EL (cell line): ENCODE measurements at places on chromosomes 6 and 20.

- DNase-seq: peak; percentile 34
Observed at GRCh38 chr20:50187403-50188051, 3.1 kb upstream of the CEBPB start.

- DNase-seq: no peak
Observed at GRCh38 chr20:7516621-7517111, 423.6 kb downstream of the HAO1 start.

GRCh38 chr6:122704066-122704465 lies 75.5 kb upstream of the FABP7 start:
- no peak for DNase-seq

DNA sequence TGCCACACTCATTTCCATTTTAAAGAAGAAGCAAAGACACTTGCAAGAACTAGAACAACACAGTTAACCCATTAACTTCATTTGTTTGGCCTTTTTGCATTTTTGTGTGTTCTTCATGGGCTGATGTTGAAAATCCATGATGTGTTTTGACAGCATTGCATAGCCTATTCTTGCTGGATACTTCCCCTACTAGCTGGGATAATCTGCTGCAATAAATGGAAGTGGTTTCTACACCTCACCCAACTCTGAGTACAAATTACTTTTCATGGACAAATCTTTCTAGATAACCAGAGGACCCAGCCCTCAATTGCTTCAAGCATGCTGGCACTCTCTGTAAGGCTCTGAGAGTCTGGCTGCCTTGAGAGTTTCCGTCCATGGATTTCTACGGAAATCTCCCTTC lies 26.5 kb downstream of the CST9L start:
- DNase-seq: no peak

DNA sequence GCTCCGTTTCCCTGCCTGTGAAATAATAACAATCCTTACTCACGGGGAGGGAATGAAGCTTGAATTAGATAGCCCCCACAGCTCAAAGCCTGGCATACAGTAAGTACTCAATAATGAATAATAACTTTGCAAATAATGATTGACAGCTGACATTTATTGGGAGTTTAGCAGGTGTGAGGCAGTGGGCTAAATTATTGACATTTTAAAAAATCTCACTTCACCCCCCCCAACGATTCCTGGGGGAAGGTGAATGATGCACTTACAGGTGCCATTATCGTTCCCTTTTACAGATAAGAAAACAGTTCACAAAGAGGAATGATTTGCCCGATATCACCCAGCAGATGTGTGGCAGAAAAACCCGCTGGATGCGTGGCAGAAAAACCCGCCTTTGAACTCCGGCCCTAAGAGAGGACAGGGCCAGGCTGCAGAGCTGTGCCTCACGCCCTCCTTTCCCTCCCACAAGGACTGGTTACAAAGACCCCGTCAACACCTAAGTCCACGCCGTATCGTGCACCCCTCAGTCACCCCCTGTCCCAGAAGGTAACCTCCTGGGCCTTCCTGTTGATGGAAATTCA lies 114.2 kb upstream of the PTPN1 start:
- no peak for DNase-seq

DNA sequence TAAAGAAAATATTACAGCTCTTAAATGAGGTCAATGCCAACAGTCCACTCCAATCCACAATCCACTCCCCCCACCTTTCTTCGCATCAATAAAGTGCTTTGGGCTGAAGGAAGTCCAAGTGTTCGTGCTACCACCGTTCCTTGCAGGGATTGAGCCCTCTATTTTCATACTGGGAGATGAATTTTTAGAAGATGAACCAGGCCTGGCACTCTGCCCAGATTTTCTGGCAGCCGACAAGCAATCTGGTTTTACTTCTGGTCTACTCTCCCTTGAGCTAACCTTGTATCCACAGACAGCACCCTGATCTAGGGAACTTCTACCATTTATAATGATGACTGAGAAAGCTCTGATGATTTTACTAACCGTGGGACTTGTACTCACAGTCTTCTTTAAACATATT lies 72.3 kb downstream of the BTBD9 start:
- peak; percentile 92 for DNase-seq

- no peak for DNase-seq
Observed at GRCh38 chr6:156826290-156826955, 49.2 kb downstream of the ARID1B start.

DNA sequence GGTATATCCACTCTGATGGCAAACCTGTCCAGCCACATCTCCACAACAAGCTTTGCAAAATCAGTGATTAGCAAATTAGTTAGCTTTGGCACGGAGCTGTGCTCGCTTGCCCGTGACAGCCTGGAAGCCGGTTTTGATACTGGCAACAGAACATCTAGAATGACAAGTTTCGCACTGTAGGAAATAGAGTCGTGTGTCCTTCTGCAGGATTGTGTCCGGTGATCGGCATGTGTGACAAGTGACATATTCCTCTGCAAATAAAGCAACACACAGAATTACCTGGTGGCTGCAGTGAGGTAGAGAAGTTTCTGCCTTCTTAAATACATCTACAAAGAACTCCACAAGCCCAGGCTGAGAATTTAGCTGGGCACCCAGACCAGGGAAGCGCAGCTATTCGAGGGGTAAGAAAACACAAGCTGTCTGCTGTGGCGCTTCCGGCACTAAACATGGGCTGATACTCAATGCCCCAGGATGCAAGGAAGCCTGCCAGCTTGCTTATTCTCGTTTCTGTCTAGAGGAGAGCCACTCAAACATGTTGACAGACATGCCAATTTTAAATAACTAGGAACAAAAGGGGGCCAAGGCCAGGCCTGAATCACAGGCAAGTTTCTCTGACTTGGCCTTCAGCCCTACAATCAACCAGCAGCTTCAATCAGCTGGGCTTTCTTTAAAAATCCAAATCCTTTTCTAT lies 22.2 kb downstream of the EIF2S2 start:
- DNase-seq: no peak

GRCh38 chr6:104630955-104631354 lies 228.8 kb downstream of the HACE1 start:
- no peak for DNase-seq

DNA sequence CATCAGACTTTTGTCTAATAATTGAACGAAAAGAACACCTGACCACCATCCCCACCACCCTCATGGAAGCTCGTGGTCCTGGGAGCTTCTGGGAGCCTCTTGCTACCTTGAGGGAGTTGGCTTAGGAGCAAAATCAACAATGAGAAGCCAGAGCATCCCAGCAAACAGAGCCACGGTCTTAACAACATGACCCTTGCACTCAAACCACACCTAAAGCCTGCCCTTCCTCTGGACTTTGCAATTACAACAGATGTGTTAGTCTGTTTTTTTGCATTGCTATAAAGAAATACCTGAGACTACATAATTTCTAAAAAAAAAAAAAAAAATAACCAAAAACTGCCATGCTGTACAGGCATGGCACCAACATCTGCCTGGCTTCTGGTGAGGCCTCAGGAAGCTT lies 9.5 kb upstream of the RBM24 start:
- no peak for DNase-seq

DNA sequence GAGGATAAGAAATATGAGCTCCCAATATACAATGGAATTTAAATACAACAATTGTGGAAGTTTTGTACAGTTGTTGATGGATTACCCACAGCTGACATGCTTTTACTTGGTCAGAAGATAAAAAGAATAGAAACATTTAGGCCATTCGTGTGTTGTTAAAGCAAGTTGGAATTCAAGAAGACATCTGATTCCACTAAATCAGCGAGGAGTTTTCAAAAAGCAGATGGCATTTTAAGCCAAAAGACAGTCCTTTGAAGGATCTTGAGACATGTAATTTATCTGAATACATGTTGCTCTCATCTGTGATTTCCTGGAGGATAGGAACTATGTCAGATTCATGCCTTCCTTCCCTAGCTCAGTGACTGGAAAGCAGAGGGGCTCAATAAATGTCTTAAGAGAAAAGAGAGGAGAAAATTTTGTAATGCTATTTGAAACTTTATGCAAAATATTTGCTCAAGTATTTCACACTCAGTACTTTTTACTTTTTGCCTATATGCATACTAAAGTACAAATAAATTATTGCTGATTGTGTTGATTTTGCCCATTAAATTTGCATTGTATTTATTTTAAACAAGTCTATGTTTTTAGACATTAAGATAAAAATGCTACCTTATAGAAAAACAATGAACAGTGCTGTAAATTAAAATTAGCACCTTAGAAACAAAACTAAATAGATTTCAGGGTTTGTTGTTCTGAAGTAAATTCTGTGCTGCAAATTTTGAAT lies 733.8 kb upstream of the FLRT3 start:
- DNase-seq: no peak

- DNase-seq: no peak
Observed at GRCh38 chr6:43853066-43853650, 83.1 kb downstream of the VEGFA start.

DNA sequence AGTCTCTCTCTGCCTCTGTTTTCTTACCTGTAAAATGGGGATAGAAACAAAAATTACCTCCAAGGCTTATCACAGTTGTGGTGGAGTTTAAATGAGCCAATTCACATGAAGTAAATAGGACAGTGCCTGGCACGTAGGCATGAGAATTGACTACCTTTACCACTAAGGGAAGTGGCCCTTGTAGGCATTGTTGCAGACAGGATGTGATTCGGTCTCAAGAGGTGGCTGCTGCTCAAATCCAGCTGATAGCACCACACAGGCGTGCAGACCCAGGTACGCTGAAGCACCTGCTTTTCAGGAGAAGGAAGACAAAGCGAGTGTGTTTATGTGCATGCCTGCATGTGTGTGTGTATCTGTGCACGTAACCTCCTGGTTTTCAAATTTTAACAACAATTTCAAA lies 108.6 kb downstream of the EYA2 start:
- no peak for DNase-seq

DNA sequence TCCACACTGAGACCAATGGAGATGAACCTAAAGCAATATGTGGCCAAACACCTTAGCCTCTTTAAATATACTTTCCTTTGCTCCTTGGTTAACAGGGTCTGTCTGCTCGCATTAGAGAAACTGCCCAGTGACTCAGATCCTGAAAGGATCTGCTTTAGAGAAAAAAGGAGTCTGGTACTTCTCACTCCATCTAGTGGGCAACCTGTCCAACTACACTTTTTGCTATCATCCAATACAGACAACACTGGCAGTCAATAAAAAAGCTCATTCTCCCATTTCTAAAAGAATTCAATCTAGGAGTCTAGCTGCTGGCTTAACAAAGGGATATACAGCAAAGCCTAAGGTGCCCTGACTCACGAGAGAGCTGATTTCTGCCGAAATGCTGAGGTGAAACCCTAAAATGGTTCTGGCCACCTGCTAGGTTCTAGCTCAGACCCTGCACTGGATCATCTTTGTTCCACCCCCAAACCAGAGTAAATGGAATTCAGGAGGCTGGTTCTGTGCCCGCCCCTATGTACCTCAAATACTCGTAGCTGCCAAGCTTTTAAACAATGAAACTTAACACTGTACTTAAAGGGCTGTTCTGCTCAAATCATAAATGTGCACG lies 11.5 kb downstream of the GNL1 start:
- DNase-seq: peak; percentile 76

DNA sequence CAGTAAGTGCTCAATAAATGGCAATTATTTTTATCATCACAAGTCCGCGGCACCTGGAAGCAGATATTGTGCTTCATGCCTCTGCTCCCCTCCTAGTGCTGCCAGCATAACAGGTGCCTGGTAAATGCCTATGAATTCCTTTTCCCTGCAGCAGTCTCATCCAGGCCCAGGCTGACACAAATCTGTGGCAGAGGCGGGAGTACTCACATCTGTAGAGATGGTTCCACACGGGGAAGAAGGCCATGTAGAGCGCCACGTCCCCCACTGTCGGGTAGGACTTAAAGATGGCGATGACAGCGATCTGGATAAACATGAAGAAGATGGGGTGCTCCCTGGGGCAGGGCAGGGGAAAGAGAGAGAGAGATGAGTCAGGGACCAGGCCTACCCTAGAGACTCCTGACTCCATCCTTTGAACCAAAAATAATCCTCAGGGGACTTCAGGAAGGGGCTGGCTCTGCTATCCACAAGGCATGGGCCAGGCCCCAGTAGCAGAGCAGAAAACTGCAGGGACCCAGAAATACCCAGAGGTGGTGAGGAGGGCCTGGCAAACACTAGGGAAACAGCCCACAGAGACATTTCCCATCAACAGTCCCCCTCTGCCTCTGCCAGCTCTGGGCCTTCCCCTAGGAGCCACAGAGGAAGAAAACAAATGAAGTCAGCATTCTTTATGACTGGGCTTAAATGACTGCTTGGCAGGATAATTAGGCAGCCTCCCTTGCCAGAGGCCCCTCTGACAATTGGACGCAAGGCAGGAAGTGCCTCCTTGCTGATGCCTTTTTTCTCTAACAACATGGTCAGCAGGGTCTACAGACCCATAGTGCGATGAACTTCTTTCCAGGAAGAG lies 23.0 kb downstream of the MAP1LC3A start:
- DNase-seq: peak; percentile 77

DNA sequence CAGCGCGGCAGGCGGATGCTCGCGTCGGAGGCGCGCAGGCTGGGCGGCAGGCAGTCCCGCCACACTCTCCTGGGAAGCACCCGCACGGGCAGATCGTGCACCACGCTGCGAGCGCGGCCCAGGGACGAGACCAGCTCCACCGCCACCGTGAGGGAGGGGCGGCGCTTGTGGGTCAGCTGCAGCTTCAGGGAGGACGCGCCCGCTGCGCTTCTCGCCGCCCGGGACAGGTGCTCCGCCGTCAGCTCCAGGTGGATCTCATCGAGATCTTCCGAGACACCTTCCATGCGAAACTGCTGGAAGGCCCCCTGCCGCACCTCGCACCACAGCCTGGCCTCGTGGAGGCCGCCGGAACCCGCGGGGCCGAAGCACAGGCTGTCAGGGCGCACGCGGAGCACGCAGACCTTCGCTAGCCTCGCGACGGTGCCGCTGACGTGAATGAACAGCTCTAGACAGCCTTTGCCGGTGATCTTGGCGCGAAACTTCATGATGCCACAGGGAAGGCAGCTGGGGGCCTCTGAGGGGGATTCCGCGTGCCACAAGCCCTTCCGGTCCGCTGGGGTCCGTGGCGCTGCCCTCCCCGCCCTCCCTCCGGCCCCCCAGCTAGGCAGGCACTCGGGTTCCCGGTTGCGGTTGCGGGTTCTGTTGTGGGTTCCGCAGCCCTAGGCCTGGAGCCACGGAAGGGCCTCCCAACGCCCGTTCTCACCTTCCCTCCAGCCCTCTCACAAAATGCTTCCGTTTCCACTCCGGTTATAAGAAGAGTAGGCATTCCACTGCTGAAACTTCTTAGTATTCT lies at the start of gene HUS1B:
Gene HUS1B (minus strand): TSS at position 641 of the 793 bp plus-strand sequence. CDS start 156 bp downstream, at position 485.
- no peak for DNase-seq

GRCh38 chr20:51481341-51481914 lies 61.1 kb downstream of the NFATC2 start:
- no peak for DNase-seq

DNA sequence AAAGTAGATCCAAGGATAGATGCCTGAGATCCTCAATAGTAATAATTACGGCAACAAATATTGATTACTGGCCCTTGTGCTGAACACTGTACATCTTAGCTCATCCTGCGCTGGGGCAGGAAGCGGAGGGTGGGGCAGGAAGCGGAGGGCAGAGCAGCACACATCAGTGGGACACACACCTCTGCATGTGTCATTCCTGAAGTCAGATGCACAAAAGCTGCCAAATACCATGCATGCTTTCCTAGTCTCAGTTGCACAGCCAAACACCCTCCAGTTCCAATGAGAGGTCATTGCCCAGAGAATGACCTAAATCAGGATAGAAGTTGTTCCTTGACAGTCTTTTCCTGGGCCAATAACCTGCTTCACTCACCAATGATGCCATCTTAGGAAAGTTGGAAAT lies 74.4 kb upstream of the FOXC1 start:
- peak; percentile 47 for DNase-seq
